NT2/D1 (cell line): ENCODE measurements at places on chromosomes 13 and 19.

DNA sequence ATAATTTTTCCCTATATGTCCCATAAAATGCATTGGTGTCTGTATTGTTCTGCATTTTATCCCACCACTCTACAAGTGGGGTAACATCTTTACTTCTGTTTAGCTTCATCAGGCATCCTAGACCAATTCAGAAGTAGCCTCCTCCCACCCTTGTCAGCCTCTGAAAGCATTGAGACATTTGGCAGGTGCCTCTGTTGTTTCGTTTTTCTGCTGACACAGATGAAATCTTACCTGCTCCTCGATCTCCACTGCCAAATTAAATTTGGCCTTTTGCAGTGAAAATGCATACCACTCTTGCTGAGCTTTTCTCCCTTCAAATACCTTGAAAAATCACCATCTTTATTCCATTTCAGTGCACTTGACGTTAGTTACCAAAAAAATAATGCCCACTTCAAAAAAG is 83.5 kb upstream of the STARD13 start:
- no peak for DNase-seq

DNA sequence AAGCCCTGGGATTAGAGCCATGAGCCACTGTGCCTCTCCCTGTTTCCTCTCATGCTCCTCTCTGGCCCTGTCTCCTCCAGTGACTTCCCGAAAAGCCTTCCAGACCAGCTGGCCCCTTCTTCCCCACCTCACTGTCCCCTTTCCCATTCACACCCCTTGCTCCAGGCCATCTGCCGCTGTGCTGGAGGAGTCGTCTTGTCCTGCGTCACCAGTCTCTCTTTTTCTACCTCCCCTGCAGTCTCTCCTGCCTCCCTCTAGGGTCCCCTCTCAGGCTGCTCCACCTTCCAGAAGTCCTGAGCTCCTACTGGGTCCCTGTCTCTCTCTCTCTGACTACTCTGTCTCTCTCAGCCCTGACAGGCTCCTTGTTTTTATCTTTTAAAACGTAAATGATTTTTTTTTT is 5.3 kb upstream of the FFAR1 start:
- no peak for DNase-seq

- no peak for DNase-seq
Measured at GRCh38 chr13:23551213-23552008, 18.8 kb upstream of the TNFRSF19 start.

- no peak for DNase-seq
Measured at GRCh38 chr13:39263033-39263432, 224.8 kb downstream of the NHLRC3 start.

GRCh38 chr13:108947551-108948030 is 318.2 kb downstream of the MYO16 start:
- no peak for DNase-seq

DNA sequence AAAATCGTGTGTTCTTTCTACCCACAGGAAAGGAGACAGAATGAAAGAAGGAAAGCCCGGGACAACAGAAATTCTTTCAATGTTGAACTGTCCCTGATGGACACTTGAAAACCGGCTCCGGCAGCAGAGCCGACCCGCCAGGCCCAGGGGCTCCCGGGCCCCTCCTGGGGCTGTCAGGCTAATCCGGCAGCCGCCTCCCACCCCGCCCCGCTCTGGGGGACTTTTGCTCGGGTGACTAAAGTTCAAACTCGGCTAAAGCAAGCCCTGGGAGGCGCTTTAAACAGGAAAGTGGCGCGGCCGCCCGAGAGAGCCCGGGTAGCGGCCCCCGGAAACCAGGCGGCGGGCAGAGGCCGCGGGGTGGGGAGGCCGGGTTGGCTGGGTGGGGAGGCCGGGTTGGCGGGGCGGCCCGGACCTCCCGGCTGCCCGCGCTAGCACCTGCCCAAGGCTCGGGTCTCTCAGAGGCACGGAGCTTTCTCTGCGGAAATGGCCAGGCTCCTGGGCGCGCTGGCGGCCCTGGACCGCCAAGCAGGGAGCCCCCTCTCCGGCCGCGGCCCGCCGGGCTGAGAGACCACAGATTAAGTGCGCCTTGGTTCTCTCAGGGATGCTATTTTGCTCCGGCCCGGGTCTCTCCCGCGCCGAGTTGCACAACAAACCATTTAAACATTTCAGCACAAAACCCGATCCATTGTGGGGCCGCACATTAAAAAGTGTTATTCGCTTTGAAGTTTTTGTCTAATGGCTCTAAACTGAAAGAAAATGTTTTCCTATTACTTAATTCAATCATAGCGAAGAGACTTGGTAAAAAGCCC is 2.6 kb upstream of the GSX1 start:
- no peak for DNase-seq

DNA sequence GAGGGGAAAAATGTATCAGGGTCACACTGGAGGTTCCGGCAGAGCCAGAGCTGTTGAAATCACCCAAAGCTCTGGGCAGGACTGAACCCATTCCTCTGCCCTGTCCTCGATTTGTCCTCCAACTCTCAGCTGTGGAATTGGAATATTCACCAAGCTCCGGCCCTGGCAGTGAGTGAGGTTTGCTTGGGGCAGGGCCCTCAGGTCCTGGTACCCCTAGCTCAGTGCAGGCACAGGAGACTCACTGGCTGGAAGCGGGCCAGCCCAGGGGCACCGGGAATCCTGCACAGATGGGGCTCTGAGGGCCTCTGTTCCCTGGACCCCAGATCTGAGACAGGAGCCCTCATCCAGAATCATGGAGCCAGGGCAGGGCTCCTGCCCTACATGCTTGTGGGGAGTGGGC is 1322.3 kb downstream of the UQCRFS1 start:
- DNase-seq: no peak

- DNase-seq: no peak
Measured at GRCh38 chr19:342801-343421, 1.7 kb downstream of the MIER2 start.

GRCh38 chr13:111484959-111485358 is 164.5 kb downstream of the TEX29 start:
- DNase-seq: no peak

DNA sequence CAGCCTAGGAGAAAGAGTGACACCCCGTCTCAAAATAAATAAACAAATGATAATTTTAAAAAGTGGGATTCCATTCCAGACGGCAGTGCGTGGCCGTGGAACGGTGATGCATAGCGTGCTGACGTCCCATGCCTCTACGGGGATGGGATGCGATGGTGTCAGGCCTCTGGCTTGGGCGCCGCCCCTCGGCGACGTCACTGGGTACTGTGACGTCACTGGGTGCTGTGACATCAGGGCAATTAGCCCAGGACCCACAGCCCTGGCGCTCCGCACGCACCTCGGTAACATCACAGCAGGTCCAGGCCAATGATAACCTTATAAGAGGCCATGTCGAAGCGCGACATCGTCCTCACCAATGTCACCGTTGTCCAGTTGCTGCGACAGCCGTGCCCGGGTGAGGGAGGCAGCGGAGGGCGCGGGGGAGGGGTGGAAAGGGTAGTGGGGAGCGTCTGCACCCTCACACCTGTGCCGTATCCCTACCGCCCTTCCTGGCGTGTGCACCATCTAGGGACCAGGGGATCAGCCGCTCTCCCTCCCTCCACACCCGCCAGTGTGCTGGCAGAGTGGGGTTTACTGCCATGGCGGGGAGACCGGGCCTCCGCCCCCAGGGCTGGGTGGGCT is at the start of gene GAPDHS:
GAPDHS (plus strand) TSS at position 256 of the 621 bp plus-strand sequence; CDS start at position 328, 72 bp downstream.
- DNase-seq: no peak

GRCh38 chr19:8340341-8341096 is 2.5 kb downstream of the KANK3 start:
- no peak for DNase-seq

GRCh38 chr19:28150129-28150528 is 1062.8 kb downstream of the UQCRFS1 start:
- DNase-seq: no peak

- no peak for DNase-seq
Measured at GRCh38 chr19:10517760-10518443, 655 bp upstream of the S1PR5 start.

- no peak for DNase-seq
Measured at GRCh38 chr19:35766571-35767104, 8.7 kb downstream of the PROSER3 start.

- DNase-seq: no peak
Measured at GRCh38 chr13:44092078-44092970, 212.6 kb downstream of the LACC1 start.

GRCh38 chr13:102692491-102692826 is 2.4 kb downstream of the METTL21C start:
- no peak for DNase-seq

- no peak for DNase-seq
Measured at GRCh38 chr13:99293178-99293577, 14.0 kb downstream of the GPR183 start.
